ENCODE measurements at places on chromosomes 4 and X. TPM values are rescaled to one million over a fixed set of nuclear protein-coding genes. Genes with fewer than 3 reads are reported as not detected.

RNF150 gene
- total RNA-seq = 0.28 TPM

DGAT2L6 gene
- total RNA-seq = not detected

ZNF630 gene
- total RNA-seq = 2.1 TPM

SASH3 gene
- not detected for total RNA-seq

RTL9 gene
- total RNA-seq = 0.14 TPM

DACH2 gene
- not detected for total RNA-seq

NCAPG gene
- total RNA-seq = 2.6 TPM

NPY1R gene
- total RNA-seq = 0.14 TPM

CYLC1 gene
- total RNA-seq = not detected

MAGEA2 gene
- not detected for total RNA-seq

TMPRSS11D gene
- total RNA-seq = not detected

GABRQ gene
- not detected for total RNA-seq

ZNF185 gene
- total RNA-seq = 0.43 TPM

SYN1 gene
- 0.18 TPM for total RNA-seq

ATP6AP2 gene
- 196 TPM for total RNA-seq

IL1RAPL2 gene
- not detected for total RNA-seq

DMRTC1B gene
- total RNA-seq = not detected

USP51 gene
- 1.9 TPM for total RNA-seq

ZMAT1 gene
- total RNA-seq = 0.09 TPM

RIPPLY1 gene
- not detected for total RNA-seq

NLGN3 gene
- total RNA-seq = 0.18 TPM

WAS gene
- not detected for total RNA-seq

WNK3 gene
- 0.14 TPM for total RNA-seq

PRDX4 gene
- total RNA-seq = 215 TPM

C1QTNF7 gene
- 1.0 TPM for total RNA-seq

MFAP3L gene
- total RNA-seq = 1.7 TPM

TET2 gene
- total RNA-seq = 6.7 TPM

CORIN gene
- total RNA-seq = 0.09 TPM

NPY2R gene
- not detected for total RNA-seq

OTC gene
- not detected for total RNA-seq

DCAF12L2 gene
- under 0.01 TPM for total RNA-seq
